ENCODE measurements at places on chromosomes 5 and 9. TPM values are rescaled to one million over a fixed set of nuclear protein-coding genes. Genes with fewer than 3 reads are reported as not detected.

DNA sequence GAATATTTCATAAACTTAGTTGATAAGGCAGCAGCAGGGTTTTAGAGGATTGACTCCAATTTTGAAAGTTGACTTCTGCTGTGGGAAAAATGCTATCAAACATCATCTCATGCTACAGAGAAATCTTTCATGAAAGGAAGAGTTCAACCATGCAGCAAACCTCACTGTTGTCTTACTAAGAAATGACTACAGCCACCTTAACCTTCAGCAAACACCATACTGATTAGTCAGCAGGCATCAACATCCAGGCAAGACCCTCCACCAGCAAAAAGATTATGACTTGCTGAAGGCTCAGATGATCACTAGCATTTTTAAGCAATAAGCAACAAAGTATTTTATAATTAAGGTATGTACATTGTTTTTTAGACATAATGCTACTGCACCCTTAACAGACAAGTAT, 7.6 kb downstream of the TMEM174 start:
- DNase-seq = no peak

- DNase-seq = no peak
Observed at GRCh38 chr9:133879615-133880014, 112.5 kb downstream of the VAV2 start.

GRCh38 chr9:14584571-14584970, 108.7 kb downstream of the ZDHHC21 start:
- no peak for DNase-seq

Gene SPATA31C1
- total RNA-seq = not detected

Measured in activated CD4-positive, alpha-beta T cell treated with anti-CD3 and anti-CD28 coated beads, Interleukin-2, amount 10 ng/mL, durations not matched to agents 24 days and 14 days (primary cell).